ENCODE measurements at places on chromosomes 16 and 17.

DNA sequence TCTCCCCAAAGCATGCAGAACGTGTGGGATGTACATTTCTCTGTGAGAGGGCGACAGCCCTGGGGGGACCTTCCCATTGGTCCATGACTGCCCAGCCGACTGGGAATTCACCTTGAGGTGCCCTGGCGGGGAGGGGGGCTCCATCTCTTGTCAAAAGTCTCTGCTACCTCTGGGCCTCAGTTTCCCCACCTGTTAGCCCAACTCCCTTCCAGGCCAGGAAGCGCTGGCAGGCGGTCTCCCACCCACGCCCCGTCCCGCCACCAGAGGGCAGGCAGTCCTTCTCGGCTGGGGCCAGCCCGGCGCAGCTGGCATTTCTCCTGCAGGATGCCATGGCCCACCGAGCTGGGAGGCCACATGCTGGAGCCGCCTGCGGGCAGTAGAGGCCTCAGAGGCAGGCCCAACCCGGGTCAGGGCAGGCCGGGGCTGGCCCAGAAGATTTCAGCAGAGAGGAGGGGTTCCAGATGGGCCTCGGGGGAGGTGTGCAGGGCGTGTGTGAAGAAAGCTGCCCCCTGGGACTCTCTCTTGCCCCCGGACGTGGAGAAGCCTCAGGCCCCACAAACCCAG, 16.6 kb downstream of the CD7 start:
- DNase-seq = peak; percentile 72

DNA sequence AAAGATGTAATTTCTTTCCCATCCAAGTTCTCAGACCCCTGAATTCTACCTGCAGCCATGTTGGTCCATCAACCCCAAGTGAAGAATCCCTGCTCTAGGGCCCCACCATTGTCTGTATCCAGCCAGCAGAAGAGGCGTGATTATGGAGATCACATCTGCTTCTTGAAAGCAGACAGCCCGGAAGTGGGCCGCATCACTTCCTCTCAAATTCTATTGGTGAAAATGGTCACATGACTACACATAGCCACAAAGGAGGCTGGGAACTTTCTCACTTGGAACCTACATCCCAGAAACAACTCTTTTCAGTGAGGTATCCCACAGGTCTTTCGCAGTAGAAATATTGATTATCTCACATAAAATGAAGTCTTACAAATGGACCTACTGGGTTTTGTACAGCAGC, 40.1 kb downstream of the IL4R start:
- no peak for DNase-seq

GRCh38 chr16:30096862-30097563, 1.0 kb upstream of the YPEL3 start:
- DNase-seq = no peak

DNA sequence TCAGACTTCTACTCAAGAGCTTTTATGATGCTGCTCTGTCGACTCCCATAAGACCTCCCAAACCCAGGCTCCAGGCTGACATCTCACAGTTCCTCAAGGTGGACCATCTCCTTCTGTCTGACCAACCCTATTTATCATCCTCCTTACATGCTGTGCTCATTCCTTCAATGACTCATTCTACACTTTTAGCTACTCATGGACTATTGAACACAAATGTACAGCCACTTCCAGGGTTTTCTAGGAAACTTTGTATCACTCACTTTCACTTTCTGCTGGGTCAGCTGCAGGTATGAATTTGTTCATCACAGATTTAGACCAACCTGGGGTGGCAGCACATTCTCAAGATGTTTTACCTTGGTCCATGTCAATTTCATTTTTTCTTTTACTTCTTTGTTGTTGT, 162.4 kb upstream of the FAM20A start:
- no peak for DNase-seq

GRCh38 chr16:16867973-16868372, 489.0 kb downstream of the NPIPA7 start:
- no peak for DNase-seq

DNA sequence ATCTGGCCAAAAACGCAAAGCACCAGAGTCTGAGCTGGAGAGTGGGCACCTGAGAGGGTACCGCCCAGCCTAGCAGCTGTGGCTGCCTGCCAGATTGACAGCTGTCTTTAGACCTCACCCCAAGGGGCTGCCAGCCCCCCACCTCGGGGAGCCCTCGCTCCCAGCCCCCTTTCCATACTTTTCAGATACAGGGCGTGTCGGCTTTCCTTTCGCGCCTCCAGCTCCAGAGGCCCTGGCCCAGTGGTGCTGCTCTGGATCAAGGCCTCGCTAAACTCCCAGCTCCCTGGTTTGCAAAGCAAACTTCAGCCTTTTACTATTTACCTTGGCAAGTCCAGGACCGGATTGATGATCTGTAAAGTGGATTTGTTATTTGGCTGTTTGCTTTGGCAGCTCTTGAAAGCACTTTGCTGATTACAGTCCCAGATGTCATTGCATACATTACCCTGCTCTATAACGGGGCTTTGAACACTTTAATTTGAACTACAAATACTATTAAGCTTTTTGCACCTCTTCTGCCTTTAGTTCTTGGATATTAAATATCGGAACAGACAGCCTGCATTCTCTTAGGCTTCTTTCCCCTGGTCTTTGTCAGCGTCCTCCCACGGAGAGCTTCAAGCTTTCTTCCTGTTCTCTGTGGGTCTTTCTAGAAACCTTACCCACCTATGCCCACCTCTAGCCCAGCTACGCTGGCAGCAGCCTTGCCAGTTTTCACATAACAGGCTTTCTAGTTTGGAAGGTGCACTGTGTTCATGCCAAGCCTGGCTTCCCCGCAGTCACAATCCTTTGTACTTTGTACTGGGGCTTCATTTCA, 63.6 kb upstream of the TBX2 start:
- DNase-seq = no peak

DNA sequence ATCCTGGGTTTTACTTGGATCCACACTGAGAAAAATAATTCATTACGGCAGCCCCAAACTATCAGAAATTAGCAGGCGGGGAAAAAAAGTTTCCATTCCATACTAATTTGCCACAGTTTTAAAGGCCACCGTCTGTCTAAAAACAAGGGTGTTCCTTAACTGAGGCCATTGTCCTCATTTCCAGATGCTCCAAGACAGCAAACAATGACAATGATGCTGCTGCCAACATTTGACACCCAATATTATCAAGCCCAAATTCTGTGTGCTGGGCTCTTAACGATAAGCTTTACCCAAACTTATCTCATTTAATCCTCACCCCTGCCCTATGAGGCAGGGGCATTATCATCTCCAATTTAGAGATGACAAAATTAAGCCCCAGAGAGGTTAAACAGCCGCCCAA, 26.3 kb downstream of the CUEDC1 start:
- DNase-seq = no peak

DNA sequence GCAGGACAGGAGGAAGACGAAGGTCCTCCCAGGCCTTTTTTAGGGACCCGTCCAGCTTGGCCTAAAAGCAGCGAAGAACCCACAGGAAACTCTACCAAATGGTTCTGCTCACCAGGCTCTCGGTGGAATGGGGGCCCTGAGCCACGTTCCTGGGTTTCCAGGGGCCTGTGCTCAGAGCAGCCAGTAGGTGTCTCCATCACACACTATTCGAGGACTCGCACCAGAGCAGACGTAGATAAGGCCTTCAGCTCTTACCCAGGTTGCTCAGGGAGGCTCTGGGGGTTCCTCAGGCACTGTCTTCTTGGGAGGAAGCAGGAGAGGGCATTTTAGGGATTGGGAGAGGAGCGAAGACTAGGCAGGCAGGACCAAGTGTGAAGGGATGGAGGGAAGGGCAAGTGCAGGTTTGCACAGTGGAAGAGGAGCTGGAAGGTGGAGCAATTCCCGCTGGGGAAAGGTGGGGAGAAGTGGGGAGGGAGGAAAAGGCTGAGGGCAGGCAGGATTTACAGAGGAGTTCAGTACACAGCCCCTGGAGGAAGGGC, 157.1 kb downstream of the RGS9 start:
- peak; percentile 57 for DNase-seq

All from activated CD4-positive, alpha-beta memory T cell treated with anti-CD3 and anti-CD28 coated beads, Interleukin-2, amount 10 ng/mL, durations not matched to agents 7 days and 5 days (primary cell).